GM04503 (cell line): ENCODE measurements at places on chromosomes 12 and 14.

- no peak for DNase-seq
Observed at GRCh38 chr14:29233188-29233587, 466.6 kb downstream of the FOXG1 start.

- no peak for DNase-seq
Observed at GRCh38 chr14:85573406-85573805, 43.5 kb downstream of the FLRT2 start.

DNA sequence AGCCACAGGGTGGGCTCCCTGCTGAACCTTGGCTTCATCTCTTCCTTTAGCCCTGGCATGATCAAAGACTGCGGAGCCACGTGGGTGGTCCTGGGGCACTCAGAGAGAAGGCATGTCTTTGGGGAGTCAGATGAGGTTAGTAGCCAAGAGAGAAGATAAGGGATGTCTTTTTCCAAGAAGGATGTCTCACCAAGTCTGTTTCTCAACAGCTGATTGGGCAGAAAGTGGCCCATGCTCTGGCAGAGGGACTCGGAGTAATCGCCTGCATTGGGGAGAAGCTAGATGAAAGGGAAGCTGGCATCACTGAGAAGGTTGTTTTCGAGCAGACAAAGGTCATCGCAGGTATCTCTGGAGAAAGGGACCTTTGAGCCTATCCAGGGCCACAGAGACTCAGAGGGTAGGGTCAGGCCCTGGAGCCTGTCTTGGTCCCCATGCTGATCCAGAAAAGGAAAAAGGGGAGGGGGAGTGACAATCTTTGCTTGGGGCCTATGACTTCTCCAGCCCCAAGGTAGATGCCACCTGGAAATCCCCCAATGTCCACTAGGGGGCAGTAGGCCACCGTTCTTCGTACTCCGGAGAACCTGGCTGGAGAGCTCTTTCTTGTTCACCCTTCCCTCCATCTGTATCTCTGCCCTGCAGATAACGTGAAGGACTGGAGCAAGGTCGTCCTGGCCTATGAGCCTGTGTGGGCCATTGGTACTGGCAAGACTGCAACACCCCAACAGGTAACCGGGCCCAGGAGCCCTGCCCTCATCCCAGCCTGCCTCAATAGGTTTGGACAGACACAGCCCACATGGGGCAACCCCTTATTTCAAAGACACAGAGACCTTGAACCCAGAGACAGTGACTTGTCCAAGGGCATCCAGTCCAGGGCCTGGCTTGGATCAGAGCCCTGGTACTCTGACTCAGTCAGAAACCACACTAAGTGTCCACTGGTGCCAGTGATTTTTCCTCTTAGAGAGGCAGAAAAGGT lies 2.0 kb downstream of the TPI1 start:
- no peak for DNase-seq

DNA sequence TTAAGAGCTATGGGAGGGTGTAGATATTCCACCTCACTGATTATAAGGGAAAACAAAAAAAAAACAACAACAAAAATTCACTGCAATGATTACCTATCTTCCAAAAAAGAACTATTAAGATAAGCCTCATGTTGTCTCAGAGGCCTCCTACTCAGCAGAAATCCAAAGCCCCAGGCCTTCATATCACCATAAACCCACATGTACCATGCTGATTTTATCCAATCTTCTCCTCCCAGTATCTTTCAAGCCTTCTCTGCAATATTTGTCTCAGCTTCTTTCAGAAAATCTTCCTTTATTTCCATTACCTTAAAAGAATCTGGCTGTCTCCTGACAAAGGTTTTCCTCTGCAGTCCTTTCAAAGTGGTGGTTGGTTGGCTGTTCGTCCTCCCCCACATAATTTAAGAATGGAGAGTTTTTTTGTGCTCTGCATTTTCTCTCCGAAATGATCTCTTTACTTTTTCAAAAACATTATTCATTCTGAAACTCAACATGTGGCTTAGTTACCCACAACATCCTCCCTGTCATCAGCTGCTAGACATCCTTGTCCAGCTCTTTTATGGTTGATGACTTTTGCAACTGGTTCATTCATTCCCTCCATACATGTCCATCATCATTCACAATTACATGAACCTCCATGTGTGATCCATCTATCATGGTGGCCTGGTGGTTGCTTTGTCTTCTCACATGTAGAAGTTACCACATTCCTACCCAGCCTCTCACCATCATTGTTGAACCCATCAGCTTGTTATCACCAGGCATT lies 2.9 kb upstream of the EPYC start:
- DNase-seq: no peak

GRCh38 chr12:130169924-130170323 lies 7.7 kb downstream of the FZD10 start:
- no peak for DNase-seq

DNA sequence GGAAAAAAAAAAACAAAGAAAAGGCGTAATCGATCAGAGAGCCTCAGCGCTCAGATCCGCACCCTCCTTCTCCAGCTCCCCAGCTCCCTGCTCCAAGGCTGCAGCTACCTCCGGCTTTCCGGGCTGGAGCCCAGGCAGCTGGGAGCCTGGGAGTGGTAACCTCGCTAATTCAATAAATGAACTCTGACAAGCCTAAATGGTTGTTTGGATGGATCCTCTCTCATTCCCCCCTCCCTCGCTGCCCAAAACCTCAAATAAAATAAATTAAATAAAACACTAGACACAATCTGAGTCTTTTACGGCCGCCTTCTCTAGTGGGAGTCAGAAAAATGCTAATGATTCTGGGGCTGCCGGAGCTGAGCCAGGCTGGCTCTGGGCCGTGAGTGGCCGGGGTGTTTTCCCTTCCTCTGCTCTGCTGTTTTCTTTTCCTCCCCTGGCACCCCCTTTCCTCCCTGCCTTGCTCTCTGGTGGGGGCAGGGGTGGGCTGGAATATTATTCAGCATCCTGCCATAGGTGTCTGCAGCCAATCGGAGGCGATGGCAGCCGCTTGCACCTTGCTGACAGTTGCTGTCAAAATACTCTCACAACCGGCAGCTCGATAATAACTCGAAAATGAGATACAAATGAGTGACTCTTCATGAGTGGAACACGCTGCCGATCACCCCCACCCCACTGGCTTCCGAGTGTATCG lies 76.1 kb downstream of the RBM19 start:
- DNase-seq: no peak

DNA sequence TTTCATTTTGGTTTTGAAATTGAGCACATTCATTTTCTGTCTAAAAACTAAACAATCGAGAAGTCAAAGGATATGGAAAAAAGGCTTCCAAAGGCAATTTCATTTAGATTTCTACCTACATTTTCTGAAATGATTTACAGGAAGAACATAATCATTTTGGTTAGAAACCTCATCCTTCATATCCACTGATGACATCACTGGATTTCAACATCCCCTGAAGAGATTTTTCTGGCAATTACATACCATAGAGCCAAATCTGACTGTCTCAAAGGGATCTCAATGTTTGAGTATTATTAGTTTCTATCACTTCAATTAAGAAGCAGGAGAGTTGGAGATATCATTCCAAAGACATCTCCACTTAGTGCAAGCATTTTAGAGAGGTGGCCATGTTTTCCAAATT lies 137.8 kb downstream of the TTC7B start:
- DNase-seq: no peak

GRCh38 chr12:120658286-120659150 lies 18.1 kb downstream of the CABP1 start:
- DNase-seq: no peak

GRCh38 chr14:76884853-76885276 lies 58.7 kb downstream of the LRRC74A start:
- DNase-seq: no peak

- DNase-seq: no peak
Observed at GRCh38 chr14:60508707-60509437, at the start of gene SIX6. Gene SIX6 (plus strand): TSS chr14:60509146. CDS start chr14:60509399, 253 bp downstream.

DNA sequence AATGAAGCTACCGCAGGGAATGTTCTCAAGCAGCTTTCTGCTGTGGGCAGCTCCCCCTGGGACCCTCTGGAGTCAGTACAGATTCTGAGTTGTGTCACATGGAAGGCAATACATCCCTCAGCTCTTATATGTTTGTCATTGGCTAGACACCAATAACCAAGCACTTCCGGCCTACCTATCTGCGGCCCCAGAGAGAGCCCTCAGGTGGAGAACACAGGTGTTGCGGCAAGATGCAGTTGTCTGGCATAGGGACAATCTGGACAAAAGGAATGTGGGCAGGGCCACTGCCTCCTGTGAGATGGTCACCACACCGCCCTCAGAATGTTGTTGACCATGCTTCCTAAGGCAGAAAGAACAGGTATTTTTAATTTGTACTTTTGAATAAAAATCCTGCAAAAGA lies 118.7 kb downstream of the BRMS1L start:
- DNase-seq: no peak

- DNase-seq: no peak
Observed at GRCh38 chr12:95266254-95266653, 48.6 kb downstream of the VEZT start.

GRCh38 chr12:88417531-88417930 lies 162.7 kb downstream of the KITLG start:
- DNase-seq: no peak

- DNase-seq: no peak
Observed at GRCh38 chr14:32414808-32415255, 85.7 kb downstream of the AKAP6 start.

DNA sequence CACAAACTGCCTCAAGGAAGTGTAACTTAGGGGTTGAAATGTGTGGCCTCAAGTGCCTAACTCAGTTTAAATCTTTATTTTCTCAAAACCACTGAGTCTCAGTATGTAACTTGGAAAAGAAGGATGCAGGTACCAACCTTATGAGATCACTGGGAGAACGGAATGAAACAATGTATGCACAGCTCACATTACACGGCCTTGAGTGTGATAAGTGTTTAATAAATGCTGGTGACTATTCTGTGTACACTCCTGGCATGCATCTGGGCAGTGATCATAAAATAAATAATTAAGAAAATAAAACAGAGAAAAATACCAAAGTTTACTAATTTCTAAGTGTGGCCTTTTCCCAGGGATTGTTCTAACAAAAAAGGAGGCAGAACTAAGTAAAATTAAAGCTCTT lies 974.5 kb upstream of the FLRT2 start:
- no peak for DNase-seq

DNA sequence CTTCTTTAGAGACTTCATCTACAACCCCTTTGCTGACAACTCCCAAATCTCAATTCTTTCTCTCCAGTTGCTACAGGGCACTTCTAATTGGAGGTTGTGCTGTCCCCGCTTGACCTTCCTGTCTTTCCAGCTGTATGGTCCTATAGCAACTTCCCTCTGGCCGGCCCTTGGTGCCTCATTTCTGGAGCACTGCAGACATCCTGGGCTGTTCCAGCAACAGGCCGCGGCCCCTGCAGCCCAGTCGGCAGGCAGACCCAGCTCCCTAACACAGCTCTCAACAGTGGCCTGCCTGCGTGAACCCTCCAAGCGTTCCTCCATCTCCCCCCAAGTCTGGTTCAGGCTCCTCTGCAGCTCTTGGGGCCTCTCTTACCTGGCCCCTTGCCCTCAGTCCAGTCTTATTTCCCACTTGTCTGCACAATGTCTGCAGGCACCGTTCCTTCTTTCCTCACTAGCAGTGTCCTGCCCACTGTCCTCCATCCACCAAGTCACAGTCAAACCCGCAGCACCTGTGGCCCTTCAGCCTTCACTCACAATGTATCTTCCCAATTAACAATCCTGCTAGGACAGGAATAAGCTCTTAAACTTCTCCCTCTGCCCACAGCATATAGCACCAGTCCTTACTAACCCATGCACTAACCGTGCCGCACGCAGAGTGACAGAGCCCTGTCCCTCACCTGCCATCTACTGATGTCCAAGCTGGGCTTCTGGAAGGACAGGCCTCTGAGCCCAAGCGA lies 1.6 kb upstream of the EML1 start:
- no peak for DNase-seq

GRCh38 chr12:54641554-54641953 lies 6.6 kb downstream of the DCD start:
- no peak for DNase-seq
